Naive thymus-derived CD8-positive, alpha-beta T cell (primary cell): ENCODE measurements at places on chromosomes 12 and 14. TPM values are rescaled to one million over a fixed set of nuclear protein-coding genes. Genes with fewer than 3 reads are reported as not detected.

RNASE2 gene
- polyA plus RNA-seq = not detected

GUCY2C gene
- polyA plus RNA-seq = not detected

TSHR gene
- 0.40 TPM for polyA plus RNA-seq

BIN2 gene
- polyA plus RNA-seq = 228 TPM

NOVA1 gene
- not detected for polyA plus RNA-seq

TOMM20L gene
- polyA plus RNA-seq = not detected

ORMDL2 gene
- polyA plus RNA-seq = 92.5 TPM

PLEKHG7 gene
- not detected for polyA plus RNA-seq

TMTC2 gene
- 0.16 TPM for polyA plus RNA-seq
